Activated CD4-positive, alpha-beta T cell treated with anti-CD3 and anti-CD28 coated beads for 24 hours (primary cell): ENCODE measurements at places on chromosomes 4 and X.

DNA sequence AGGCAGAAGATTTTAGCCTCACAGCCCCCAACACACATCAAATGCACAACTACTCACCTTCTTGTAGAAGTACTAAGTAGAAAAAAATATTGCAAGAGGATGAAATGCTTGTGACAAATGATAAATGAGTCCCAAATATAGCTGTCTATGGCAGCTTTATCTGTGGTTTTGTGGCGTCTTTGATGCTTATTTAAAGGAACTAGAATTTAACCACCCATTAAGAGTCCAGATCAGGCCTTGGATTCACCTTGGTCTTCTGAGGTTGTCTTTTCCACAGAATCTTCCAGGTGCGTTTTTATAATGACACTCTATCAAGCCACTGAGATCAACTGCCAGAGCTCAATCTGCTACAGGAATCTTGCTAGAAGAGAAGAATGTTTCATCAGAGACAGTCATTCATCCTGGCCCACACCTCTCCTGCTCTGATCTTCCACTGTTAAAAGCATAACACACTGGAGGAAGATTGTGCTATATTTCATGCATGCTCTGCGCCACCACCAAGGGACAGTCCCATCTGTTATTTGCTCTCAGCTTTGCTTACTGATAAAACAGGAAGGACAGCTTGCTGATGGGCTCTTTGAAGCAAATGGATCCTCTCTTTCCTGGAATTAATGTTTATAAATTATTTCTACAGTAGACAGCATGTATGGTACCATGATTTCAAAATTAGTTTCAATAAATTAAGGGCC, 144.1 kb downstream of the SLC7A11 start:
- DNase-seq = no peak

DNA sequence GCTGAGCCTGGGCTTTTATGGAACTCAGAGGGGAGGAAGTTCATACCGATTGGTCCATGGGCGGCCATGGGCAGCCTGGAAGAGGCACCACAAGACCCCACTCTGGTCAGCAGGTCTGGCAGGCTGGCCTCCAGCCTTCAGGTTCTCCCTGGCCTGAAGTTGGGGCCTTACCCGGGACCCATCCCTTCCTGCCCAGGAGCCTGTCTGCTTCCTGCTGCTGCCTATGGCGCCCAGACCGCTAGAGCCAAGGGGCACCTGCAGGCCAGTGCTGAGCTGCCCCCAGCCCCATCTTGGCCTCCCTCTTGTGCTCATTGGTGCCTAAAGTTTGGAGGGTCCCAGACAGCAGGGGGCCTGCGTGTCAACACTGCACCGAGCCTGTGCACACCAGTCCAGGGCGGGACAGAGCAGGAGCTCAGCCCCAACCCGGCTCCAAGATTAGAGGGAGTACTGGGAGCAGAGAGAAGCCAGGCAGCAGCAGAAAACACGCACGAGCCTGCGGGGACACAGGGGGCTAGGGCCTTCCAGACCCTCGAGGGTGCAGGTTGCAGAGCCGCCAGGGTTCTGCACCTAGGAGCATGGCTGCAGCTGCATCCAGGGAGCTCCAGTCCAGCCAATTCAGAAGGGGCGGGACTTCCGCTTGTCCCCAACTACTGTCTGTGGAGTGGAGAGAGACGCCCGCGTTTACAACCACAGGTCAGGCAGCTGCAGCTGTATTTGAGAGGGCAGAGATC, 30.7 kb upstream of the ZNF280C start:
- no peak for DNase-seq

- no peak for DNase-seq
These were observed at the start of gene STS for GRCh38 chrX:7147413-7147977. STS (plus strand) TSS chrX:7147712; CDS start chrX:7253200, 105,488 bp downstream.

- DNase-seq = no peak
These were observed 231.2 kb downstream of the FRAS1 start for GRCh38 chr4:78288327-78288726.

DNA sequence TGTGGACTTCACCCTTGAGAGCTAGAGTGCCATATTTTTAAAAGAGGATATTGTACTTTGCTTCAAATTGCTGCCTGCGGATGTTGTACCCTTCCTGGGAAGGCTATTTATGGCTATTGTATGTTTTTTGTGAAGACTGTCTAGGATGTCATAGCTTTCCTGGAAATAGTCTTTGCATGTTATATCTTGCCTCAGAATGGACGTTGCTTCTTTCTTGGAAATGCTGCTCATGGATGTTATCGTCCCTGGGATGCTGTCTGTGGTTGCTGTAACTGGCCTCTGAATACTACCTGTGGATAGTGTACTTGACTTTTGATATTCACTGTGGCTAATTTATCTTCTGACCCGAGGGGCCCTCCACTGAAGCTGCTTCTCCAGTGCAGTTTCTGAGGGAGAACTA, 146.8 kb downstream of the ENOX2 start:
- no peak for DNase-seq

- DNase-seq = peak; percentile 58
These were observed 29.6 kb downstream of the ADH7 start for GRCh38 chr4:99405433-99406115.

GRCh38 chr4:53557669-53558064, 33.6 kb downstream of the LNX1 start:
- no peak for DNase-seq

GRCh38 chr4:15035159-15035558, 32.9 kb downstream of the CPEB2 start:
- DNase-seq = no peak

- no peak for DNase-seq
These were observed 170.1 kb downstream of the WDFY3 start for GRCh38 chr4:84796394-84796793.

DNA sequence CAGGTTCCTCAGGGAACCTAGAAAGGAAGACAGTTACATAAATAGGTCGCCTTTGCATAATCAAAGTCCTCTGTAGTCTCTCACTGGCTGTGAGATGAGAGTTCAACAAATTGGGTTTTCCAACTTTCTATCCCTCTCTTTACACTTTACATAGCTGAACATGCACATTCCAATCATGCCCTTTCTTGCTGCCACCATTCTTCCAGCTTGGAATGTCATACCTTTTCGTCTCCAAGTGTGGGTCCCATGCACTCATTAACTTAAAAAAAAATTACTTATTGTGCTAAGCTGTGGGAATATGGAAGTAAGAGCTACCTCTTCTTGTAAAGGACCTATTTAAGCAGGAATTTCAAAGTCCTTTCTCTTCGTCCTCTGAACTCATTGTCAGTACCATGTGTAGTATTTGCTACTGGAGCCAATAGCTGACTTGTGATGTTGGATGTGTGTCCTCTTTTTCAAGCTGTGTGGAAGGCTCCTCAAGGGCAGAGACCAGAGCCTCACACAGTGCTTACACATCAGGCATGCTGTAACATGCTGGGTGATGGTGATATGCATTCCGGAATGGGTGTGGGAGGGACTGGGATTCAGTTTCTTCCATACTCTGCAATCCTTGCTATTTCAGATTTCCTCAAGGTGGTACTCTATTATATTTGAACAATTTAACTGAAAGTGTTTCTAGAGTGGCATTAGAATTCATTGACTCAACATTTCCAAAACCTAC, 7.1 kb downstream of the ENOPH1 start:
- no peak for DNase-seq

- no peak for DNase-seq
These were observed 862.2 kb downstream of the TRIML1 start for GRCh38 chr4:189001283-189001970.

GRCh38 chrX:39212456-39212855, 411.2 kb downstream of the MID1IP1 start:
- DNase-seq = peak; percentile 35

DNA sequence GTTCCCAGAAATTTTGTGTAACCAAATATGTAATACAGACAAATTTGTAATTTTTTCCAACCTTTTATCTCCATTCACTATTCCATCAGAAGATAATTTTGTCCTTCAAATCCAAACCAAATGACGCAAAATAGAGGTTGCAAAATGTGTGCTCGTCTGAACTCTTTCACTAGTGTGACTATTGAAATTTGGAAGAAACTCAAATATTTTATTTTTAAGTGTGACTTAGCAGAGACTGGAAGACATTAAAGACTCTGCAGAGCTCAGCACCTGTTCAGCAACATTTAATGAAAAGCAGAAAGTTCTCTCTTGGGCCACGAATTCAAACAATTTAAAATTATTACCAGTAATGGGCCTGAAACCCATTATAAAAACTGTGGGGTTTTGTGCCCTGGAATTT, 30.0 kb upstream of the APELA start:
- DNase-seq = no peak

DNA sequence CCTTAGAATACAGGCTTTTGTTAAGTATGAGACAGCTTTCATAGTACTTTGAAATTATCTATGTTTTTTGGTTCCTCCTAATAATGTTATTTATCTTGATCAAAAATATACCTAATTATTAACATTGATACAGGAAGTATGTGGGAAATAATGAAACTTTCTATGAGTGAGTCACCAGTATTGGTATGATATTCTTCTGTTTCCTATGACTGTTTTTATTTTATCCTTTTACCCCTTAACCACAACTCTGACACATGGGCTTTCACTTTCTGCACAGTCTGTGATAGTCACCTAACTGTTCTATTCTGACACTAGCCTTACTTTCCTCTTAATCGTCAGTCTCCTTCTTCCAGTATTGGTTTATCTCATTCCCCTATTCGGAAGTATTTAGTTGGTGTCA, 4.7 kb downstream of the THAP9 start:
- DNase-seq = no peak

DNA sequence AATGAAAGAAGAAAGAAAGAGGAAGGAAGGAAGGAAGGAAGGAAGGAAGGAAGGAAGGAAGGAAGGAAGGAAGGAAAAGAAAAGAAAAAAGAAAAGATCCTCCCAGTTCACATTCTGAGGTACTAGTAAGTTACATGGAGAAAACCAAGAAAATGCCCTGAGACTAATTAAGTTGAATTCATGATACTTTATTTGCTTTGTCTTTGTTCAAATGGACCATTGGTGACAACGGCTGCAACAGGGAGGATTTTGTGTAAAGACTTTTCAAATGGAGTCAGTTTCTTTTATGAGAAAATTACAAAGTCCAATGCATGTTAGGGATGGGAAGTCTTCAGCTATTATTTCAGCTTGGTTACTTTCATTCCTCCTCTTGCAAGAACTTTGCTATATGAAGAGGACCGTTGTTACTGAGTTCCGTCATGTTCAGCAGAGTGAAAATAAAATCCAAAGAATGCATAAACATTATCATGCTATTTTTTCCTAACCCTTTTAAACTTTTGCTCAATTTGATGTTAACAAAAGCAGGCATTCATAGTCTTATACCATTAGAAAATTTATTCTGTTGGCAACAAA, 8.3 kb downstream of the VCX3A start:
- no peak for DNase-seq

- no peak for DNase-seq
These were observed 29.7 kb downstream of the PARM1 start for GRCh38 chr4:74962584-74962983.

GRCh38 chr4:97507587-97508245, 635.6 kb downstream of the STPG2 start:
- DNase-seq = no peak

DNA sequence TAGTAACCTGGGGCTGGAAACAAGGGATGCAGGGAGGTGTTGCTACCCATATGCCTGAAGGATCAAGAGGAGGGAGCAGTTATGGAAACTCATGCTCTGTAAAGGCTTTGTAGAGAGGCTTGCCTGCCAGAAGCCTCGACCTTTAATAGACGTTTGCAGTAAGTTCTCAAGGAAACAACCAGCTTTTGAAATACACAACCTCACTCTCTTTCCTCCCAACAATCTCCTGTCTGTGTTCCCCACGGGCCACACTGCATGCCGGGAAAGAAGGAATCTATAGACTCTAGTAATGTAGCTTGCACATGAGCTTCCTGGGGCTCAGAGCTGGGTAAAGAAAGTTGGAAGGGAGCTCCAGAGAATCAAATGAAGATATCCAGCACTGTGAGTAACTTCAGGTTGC, 101.6 kb upstream of the PACRGL start:
- DNase-seq = no peak
